Renal cortical epithelial cell (primary cell): ENCODE measurements at places on chromosomes 5 and 9. TPM values are rescaled to one million over a fixed set of nuclear protein-coding genes. Genes with fewer than 3 reads are reported as not detected.
A peak's percentile ranks its signal among the peaks of the same experiment; 100 is the strongest.

EQTN gene
- not detected in 2 replicates for total RNA-seq

TJP2 gene
- total RNA-seq, result 152 and 405 TPM in 2 replicates

C9orf50 gene
- 0.05 TPM in 1 of 2 replicates, not detected in the other for total RNA-seq

- DNase-seq, result no peak
Observed at GRCh38 chr9:105855987-105856386, 161.6 kb downstream of the TMEM38B start.

- no peak for DNase-seq
Observed at GRCh38 chr5:622359-622758, 10.2 kb downstream of the CEP72 start.

GRCh38 chr5:105882956-105883481 is 1787.7 kb downstream of the EFNA5 start:
- peak; percentile 29 for DNase-seq

GRCh38 chr5:43040287-43041098 is at the start of gene ANXA2R:
Gene ANXA2R, minus strand, starts transcription at chr5:43040319. Its CDS starts 273 bp downstream, at chr5:43040046.
- peak; percentile 92 for DNase-seq
